Fibroblast of upper back skin (primary cell): ENCODE measurements at places on chromosomes 13 and 19.

DNA sequence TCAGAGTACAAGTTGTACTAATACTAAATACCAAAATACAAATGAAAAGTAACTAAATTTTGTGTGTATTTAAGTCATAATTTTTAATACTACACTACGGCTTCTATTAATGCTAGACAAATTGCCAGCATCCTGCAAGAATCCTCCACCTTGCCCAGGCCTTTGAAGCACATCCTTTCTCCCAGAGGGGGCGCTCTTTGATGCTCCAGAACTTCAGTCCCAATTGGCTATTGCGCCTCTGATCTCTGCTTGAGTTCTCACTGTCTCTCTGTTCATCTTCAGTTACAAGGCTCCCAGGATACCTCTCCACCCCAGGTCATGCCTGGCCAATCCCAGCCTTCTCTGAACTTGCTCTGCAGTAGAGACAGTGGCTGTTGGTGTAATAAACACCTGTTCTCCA lies 141.0 kb downstream of the DCLK1 start:
- no peak for DNase-seq

DNA sequence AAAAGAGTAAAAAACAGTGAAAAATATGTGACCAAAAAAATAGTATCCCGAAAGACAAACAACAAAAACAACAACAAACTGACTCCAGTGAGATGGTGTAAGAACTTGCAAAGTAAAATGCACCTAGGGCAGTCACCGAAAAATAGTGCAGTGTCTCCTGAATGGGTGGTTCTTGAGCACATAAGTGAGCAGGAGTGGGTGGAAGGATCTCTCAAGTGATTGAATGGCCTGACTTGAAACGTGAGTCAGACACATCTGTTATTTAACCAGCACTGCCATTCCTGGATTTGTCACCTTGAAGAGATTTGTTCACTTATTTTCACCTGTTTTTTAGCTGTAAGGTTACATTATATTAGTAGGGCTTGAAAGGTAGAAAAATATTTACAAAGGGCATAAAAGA lies 3.5 kb downstream of the ZNF738 start:
- no peak for DNase-seq

DNA sequence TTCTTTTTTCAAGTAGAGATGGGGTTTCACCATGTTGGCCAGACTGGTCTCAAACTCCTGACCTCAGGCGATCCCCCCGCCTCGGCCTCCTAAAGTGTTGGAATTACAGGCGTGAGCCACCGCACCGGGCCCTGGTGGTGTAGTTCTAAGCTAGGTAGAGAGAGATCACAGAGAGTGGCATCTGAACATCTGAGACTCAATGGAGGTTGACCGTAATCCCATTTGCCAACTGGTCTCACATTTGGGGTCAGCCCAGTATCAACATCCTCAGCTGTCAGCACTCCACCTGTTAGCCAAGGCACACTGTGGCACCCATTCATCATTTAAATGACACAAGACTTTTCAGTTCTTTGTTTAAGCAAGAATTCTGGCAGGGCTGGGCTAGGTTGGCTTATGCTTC lies 8.1 kb downstream of the SELENOW start:
- no peak for DNase-seq

DNA sequence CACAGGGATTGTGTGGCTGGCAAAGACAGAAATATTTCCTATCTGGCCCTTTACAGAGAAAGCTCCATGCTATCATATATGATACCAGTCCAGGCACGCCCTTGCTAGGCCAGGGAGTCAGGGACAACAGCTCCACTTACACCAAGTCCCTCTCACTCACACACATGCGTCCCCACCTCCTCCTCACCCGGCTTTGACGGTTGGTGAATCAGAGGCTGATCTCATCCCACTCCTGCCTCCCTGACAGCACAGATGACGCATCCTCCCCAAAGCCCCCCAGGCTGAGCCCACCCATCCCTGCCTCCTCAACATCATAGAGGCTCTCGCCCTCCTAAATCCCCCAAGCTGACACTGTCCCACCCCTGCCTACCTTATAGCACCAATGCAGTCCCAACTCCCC lies 62.7 kb downstream of the F2RL3 start:
- DNase-seq: no peak

DNA sequence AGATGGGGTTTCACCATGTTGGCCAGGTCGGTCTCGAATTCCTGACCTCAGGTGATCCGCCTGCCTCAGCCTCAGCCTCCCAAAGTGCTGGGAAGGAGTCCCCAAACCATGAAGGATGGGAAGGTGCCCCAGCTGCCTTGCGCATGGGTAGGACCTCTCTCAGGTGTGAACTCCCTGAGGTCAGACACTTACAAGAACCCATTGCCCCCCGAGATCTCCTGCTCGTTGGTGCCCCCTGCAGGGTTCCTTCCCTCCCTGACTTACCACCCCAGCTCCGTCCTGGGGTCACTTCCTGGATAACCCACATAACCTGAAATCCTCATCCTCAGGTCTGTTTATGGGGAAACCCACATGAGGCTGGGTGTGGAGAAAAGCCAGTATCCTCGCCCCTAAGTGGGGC lies 41.7 kb downstream of the UNC13A start:
- no peak for DNase-seq

DNA sequence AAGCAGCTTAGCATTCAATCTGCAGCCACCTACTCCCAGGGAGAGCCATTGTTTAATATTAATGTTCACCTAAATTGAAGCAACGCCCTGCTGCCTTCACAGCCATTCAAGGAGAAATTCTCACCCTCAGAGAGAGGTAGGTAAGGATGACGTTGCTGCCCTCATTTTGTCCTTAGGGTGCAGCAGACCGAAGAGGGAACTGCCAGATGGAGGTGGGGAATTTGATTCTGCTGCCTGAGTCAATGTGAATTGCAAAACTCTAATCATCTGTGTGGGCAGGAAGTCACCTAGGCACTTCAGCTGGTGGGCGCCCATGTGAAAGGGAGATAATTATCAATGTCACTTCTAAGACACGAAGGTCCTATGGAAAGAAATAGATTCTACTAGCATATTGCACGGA lies 503.4 kb downstream of the TBC1D4 start:
- DNase-seq: no peak

DNA sequence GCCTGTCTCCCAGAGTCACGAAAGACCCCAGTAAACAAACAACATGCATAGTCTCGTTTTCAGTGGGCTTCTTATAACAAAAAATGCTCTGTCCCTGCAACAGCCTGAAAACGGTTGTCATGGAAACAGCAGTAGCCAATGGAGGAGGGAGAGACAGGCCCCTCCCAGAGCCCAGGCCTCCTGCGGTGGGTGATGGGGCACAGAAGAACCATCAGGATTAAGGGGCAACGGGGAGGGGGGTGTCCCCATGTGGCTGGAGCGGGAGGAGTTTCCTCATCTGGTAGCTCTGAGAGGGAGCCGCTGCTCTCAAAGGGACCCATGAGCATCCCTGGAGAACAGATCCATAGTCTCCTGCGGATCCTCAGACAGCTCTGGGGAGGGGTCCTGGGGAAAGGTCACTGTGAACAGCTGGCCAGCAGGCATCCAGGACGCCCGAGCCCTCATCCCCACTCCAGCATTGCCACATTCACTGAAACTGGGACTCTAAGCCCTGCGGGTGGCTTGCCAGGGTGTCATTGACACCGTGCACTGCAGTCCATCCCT lies 37.5 kb upstream of the PNMA8B start:
- DNase-seq: no peak

GRCh38 chr13:23470790-23471614 lies 37.5 kb upstream of the SACS start:
- no peak for DNase-seq

GRCh38 chr19:33392341-33393285 lies 19.1 kb downstream of the CEBPG start:
- no peak for DNase-seq

DNA sequence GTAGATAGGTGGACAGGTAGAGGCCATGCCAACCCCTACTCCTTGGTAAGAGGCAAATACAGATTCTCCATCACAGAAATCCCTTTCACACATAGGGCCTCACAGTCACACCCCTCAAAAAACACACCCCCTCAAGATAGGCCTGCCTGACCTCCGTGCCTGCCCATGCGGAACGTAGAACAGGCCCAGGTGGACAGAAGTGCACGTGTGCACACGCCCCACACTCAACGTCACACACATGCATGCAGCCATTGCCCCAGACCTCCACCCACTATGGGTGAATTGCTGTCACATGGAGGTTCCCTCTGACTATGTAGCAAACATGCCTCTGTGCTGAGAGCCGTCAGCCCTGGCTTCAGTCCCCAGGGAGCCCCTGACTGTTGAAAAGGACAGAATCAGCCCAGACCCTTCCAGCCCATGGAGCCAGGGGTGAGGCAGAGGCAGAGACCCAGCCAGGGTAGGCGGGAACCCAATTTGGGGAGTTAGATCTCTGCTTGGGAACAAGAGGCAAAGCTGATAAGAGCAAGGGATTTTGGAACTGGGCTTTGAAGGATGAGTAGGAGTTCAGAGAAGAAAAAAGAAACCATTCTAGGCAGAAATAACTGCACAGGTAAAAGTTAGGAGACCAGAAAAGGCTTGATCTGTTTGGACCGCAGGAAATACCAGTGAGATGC lies 3.1 kb downstream of the ANKRD24 start:
- DNase-seq: no peak

DNA sequence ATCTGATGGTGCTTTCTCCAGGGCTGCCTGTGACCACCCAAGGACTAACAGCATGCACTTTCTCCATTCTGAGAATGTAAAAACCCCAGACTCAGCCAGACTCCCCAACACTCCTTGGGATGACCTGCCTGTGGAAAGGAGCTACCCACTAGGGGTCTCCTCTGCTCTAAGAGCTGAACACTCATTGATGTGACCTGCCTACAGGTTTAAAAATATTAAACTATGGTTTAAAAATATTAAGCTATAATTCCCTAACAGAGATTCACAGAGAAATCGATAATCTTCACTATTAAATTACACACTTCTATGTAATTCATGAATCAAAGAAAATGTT lies 696.2 kb upstream of the SLITRK5 start:
- DNase-seq: no peak

GRCh38 chr13:21905486-21905885 lies 234.6 kb downstream of the FGF9 start:
- no peak for DNase-seq

- no peak for DNase-seq
Measured at GRCh38 chr13:40681341-40682146, 15.1 kb upstream of the FOXO1 start.

GRCh38 chr19:32173836-32174235 lies 171.6 kb upstream of the ZNF507 start:
- DNase-seq: no peak

DNA sequence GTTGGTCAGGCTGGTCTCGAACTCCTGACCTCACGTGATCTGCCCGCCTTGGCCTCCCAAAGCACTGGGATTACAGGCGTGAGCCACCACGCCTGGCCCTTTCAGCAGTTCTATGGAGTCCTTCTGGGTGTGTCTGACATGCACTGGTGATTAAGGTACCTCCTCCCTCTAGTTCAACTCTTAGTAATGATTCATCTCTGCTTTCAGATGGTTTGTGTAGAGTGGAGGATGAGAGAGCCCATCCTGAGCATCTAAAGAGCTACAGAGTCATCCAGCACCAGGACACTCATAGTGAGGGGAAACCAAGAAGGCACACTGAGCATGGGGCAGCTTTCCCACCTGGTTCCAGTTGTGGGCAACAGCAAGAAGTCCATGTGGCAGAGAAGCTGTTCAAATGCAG lies 8.2 kb downstream of the ZNF584 start:
- DNase-seq: no peak

GRCh38 chr13:92864584-92865284 lies 361.9 kb upstream of the GPC6 start:
- no peak for DNase-seq

DNA sequence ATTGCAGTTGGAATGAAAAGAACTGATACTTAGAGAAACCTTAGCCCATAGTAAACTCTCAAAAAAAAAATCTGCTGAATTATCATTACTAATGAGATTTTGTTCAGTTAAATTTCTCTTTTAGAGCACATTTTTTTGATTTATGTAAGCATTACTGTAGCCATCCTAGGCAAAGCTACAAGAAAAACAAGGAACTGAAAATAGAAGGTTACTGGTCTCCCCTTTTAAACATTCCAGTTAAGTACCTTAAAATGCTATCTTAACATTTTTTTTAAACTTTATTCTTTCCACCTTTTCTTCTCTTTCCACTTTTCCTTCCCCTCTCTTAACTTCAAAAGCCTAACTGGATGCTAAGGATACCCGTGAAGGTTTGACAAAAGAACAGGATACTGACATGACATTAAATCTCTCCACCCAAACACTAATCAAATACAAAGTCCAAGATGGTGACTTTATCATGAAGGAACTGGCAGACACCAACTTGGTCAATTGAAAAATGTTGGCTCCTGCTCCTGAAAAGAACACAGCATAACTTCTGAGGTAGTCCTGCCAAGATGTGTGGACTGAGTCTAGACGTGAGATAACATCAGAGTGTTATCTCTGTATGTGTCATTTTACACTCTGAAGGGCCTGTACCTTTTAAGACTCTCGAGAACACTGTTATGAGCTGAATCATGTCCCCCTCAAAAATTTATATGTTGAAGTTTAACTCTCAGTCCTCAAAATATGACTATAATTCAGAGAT lies 29.5 kb upstream of the SACS start:
- peak; percentile 58 for DNase-seq

GRCh38 chr19:29467824-29468401 lies 57.9 kb upstream of the VSTM2B start:
- DNase-seq: no peak

- DNase-seq: no peak
Measured at GRCh38 chr13:106336668-106337067, 198.8 kb downstream of the EFNB2 start.

DNA sequence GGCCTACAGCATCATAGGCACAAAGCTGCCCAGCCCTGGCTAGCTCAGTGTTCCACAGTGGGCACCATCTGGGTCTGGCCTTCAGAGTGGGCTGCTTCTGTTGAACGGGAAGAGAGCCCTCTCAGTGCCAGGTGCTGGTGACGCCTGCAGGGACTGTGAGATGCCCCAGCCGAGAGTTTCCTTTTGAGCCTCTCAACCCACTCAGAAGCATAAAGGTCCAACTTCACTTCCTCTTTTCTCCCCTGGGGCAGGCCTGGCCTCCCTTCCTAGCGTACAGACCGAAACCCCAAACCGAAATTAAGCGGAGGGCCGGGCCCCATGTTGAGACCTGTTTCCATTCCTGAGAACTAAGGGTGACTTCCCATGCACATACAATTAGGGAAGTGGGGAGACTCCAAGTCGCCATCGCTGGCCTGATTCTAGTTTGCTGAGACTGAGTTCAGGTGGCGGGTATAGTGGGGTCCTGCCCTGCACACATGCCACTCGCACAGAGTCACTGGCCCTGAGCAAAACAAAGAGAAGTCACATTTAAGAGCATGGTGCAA lies 6.9 kb downstream of the RAB8A start:
- no peak for DNase-seq

DNA sequence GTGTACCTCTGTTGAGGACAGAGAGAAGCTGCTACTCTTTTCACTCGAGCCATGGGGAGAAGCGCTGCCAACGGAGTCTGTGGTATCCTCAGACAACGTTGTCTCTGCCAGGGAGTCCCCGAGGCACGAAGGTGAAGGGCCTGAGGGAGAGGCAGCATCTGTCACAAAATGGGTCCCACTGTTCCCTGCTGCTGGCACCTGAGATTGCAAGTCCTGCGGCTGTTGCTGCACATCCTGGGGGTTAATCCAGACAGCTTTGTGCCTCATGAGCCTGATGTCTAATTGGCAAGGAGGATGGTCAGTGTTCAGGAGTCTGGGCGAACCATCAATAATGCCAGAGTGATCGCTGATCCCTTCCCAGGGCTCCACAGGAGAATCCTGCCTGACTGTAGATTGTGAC lies 15.0 kb downstream of the RUBCNL start:
- DNase-seq: no peak
